RKO (cell line): ENCODE measurements at places on chromosomes 16 and 17.

GRCh38 chr17:42138749-42139492 lies 15.9 kb downstream of the RAB5C start:
- DNase-seq = no peak

GRCh38 chr17:66466106-66466820 lies 163.8 kb downstream of the PRKCA start:
- DNase-seq = no peak

GRCh38 chr17:67059372-67059771 lies 15.0 kb downstream of the CACNG1 start:
- no peak for DNase-seq

- DNase-seq = no peak
Measured at GRCh38 chr17:41738801-41739112, 4.3 kb upstream of the HAP1 start.

- no peak for DNase-seq
Measured at GRCh38 chr16:57823836-57824235, 21.5 kb upstream of the KIFC3 start.

GRCh38 chr17:29867643-29868181 lies 62.3 kb downstream of the SSH2 start:
- no peak for DNase-seq

- DNase-seq = peak; percentile 97
Measured at GRCh38 chr17:21286066-21286770, 1.7 kb downstream of the MAP2K3 start.

- no peak for DNase-seq
Measured at GRCh38 chr17:9286434-9286833, 265.1 kb downstream of the NTN1 start.

DNA sequence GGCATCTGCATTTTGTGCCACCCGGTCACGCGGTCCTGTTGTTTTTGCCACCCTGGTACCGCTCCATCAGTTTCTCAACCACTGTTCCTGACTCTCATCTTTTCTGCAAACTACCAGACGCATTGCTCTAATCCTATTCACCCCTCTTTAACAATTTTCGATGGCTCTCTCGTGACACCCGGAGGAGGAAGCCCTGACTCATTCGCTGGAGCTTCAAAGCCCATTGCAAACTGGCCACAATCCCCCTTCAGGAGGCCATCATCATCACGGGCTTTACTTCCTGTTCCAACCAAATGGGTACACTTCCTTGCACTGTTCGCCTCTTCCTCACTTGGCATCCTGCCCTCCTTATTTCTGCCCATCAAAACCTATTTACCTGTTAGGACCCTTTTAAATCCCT lies 155.3 kb downstream of the RGS9 start:
- DNase-seq = no peak

GRCh38 chr16:50988441-50988840 lies 162.6 kb downstream of the SALL1 start:
- no peak for DNase-seq

DNA sequence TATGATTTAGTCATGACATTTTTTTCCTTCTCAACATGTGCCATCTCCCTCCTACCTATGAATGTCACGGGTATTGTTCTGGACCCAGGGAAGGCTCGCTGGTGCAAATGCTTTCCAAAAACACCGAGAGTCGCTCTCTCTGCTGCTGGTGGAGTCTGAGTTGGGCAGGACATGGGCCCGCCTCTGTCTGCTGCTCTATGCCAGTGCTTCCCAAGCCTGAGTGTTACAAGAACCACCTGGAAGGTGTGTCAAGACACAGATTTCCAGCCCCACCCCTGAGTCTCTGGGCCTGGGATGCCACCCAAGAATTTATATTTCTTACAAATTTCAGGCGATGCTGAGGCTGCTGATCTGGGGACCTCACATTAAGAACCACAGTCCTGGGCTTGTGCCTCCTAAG lies 9.1 kb downstream of the JPH3 start:
- no peak for DNase-seq

DNA sequence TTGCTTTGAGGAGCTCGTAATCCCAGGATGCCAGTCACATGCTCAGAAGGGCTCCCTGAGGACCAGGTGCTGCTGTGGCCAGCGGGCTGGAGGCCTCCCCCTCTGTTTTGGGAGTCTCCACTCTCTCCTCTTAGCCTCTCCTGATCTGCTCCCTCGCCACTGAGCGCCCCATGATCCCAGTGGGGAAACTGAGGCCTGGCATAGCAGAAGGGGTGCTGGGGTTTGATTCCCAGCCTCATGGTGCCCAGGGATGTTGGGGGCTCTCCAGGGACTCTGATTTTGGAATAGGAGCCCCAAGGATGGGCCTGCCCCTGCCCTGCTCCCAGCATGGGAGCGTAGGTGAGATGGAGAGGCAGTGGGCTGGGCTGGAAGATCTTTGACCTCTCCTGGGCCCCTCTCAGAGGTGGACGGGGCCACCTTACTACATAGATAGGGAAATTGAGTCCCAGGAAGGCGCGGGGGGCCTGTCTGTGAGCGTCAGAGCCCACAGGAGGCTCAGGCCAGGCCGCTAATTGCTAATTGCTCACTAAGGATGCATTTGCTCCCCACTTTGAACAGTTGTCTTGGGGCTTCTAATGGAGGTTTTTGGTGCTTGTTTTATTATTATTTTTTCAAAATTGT lies 525 bp upstream of the ADCY7 start:
- DNase-seq = no peak

DNA sequence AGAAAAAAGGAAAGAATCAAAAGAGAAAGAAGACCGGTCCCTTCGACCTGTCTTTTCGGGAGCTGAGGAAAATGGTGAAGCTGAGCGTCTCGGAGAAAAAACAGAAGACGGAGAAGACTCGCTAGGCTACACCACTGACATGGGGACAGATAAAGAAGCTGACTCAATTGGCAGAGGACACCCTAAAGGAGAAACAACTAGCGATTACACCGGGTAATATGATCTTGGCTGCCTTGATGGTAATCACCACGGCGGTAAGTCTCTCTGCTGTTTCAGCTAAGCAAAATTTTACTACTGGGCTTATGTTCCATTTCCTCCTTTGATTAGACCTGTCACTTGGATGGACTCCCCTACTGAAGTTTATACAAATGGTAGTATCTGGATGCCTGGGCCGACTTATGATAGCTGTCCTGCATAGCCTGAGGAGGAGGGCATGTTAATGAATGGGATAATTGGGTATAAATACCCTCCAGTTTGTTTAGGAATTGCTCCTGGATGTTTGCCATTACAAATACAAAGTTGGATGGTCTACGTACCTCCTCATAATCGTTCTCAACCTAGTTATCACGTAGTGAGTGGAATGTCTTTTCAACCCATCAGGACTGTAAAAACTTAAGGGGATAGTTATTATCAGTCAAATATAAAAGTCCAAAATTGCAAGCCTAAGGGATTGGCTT lies 24.1 kb downstream of the ALOX15B start:
- DNase-seq = no peak

DNA sequence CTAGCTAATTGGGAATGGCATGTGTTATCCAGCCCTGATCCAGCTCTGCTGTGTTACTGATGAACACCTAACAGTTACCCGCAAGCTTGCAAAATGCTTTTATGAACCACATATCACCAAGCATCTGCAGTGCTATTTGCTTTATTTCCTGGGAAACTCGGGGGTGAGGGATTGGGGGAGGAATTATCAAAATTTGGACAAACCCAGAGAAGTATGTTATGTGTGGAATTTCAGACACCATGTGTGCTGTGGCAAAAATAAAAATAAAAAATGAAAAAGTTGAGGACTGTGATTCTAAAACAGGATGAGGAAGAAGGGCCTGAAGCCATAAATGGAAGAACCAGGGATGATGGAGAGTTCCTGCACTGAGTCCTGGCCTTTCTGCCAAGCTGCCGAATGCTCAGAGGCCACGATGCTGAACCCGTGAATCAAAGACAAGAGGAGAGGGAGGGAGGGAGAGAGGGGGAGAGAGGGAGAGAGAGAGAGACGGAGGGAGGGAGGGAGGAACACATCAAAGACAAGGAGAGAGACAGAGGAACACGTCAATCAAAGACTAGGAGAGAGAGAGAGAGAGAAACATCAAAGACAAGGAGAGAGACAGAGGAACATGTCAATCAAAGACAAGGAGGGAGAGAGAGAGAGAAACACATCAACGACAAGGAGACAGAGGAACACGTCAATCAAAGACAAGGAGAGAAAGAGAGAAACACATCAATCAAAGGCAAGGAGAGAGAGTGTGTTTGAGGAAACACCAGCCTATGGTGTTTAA lies 89.8 kb downstream of the MRM3 start:
- DNase-seq = no peak

DNA sequence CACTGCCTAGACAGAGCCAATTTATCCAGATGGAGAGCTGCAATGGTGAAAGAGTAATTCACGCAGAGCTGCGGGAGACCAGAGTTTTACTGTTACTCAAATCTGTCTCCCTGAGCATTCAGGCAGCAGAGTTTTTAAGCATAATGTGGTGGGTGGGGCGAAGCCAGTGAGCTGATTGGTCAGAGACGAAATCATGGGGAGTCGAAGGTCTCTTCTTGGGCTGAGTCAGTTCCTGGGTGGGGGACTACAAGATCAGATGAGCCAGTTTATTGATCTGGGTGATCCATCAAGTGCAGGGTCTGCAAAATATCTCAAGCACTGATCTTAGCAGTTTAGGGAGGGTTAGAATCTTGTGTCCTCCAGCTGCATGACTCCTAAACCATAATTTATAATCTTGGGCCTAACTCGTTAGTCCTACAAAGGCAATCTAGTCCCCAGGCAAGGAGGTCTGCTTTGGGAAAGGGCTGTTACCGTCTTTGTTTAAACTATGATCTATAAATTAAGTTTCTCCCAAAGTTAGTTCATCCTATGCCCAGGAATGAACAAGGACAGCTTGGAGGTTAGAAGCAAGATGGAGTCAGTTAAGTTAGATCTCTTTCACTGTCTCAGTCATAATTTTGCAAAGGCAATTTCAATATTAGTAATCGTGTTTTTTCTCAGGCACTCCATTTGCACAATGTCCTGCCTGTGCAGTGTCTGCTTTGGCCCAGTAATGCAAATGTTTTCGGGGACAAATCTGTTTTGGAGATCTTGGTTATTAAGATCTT lies 27.0 kb downstream of the PIGL start:
- no peak for DNase-seq

- DNase-seq = peak; percentile 86
Measured at GRCh38 chr17:30413109-30413508, 34.4 kb downstream of the CPD start.

GRCh38 chr17:27247071-27247957 lies 46.6 kb upstream of the WSB1 start:
- DNase-seq = no peak

GRCh38 chr17:43377056-43377810 lies 21.6 kb upstream of the ARL4D start:
- no peak for DNase-seq

DNA sequence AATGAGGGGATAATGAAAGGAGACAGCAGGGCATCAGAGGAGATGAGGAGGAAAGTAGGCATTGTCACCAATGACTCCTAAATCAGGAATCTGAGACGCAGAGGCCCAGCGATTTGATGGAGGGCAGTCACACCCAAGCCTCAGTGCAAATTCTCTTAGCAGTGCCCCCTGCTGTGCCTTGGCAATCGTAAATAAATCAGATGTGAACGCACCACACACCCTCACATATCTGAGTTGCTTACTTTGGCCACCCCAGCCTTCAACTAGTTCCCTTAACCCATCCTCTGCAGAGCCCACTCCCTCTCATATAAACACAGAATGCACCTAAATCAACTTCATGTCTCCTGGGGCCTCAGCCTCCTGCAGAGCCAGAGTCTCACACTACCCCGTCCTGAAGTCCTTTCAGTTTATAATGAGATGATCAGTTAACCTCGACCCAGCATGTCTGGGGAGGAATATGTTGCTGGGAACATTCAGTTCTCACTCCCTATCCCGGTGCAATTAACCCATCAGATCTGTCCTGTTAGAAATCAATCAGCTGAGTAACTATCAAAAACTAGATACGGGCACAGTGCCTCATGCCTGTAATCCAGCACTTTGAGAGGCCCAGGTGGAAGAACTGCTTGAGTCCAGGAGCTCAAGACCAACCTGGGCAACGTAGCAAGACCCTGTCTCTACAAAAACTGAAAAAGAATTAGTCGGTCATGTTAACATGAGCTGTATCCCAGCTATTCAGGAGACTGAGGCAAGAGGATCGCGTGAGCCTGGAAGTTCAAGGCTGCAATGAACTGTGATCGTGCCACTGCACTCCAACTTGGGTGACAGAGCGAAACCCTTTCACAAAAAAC lies 78.4 kb downstream of the SLC39A11 start:
- no peak for DNase-seq

GRCh38 chr17:68782789-68783188 lies 172.4 kb downstream of the ABCA8 start:
- no peak for DNase-seq

GRCh38 chr16:8763899-8764298 lies 33.5 kb downstream of the TMEM186 start:
- DNase-seq = no peak

DNA sequence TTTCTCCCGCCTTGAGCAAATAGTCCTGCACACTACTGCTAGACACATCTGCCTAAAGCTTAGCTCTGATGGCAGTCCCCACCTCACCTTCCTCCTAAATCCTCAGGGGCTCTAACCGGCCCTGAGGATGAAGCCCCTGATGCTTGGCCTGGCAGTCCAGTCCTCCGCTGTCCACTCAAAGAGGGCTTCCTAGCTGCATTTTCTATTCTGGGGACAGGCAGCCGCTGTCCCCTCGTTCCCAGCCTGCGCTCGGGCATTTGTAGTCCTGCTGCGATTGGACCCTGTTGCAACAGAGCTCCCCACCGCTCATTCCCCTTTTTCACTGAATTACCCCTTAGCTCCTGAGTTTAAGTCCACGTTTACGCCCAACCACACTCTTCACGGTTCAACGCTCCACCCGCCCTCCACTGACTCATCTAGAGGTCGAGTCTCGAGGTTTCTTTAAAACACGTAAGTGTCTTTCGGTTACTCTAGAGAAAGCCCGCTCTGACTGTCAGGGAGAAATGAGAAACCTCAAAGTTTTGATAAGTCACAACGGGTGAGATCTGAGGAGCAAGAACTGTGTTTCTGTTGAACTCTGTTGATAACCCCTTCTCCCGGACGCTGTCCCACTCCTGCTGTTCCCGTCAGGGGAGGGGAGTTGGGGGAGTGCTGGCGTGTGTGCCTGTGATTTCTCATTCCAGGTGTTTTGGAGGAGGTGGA lies 4.5 kb downstream of the CCR7 start:
- no peak for DNase-seq

- no peak for DNase-seq
Measured at GRCh38 chr16:23286131-23286532, 16.0 kb upstream of the SCNN1B start.

DNA sequence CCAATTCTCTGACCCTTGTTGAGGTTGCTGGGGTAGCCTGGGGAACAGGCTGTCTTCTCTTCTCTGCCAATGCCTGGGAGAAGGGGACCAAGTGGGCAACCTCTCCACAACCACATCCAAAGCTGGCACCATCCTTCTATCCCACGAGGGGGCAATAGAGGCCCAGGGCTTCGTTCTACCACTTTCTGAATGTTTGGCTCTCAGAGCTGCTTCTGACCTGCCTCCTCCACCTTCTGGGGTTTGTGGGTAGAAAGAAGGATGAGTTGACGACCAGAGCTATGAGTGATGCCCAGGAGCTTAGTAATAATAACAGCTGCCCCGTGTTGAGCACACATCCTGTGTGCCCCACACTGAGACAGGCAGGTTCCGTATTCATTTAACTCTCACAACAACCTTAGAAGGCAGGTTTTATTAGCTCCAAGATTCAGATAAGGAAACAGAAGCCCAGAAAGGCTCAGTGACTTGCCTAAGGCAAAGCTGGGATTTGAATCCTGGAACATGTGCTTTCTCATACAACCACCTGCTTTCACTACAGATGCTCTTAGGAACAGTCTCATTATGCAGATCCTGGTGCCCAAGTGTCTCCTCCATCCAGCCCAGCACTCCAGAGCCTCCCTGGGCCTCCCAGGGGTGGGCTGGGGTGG lies 11.1 kb downstream of the TSPOAP1 start:
- peak; percentile 70 for DNase-seq
